ENCODE measurements at places on chromosomes 7 and 10.

DNA sequence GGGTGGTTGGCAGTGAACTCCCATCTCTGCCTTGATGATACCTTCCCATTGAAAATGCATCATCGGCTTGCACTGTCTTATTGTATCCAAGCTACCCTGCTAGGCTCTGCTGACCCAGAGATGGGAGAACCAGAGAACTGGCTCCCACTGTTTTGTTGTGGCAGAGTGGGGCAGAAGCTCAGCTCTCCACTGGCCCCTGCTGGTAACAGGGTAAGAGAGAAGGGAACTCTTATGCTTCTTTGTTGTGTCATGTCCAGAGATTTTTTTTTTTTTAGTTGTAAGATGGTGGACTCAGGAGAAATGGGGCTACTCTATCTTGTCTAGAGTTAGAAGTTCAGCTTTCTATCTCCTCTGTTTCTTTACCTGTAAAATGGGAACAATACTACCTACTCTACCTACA, 100.5 kb upstream of the SDK1 start:
- peak; percentile 40 for DNase-seq

DNA sequence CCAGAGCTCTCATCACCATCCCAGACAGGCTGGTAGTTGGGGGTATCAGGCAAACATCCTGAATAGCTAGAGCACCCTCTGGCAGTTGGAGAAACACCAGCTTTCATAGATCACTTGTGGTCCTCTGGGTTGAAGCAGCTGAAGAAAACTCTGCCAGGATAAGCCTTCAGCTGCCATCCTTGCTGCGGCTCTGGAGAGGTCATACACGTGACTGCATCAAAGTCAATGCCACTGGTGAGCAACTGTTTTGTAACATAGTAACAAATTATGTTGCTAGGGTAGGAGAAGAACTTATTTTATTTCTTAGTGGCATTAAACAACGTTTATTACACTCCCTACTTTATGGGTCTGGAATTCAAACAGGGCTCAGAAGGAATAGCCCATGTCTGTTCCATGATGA, 19.2 kb upstream of the PANK1 start:
- no peak for DNase-seq

GRCh38 chr7:114620208-114620607, 205.6 kb downstream of the FOXP2 start:
- no peak for DNase-seq

GRCh38 chr7:136874393-136875032, 6.1 kb downstream of the CHRM2 start:
- no peak for DNase-seq

- no peak for DNase-seq
Measured at GRCh38 chr10:88893611-88894010, 13.6 kb downstream of the STAMBPL1 start.

DNA sequence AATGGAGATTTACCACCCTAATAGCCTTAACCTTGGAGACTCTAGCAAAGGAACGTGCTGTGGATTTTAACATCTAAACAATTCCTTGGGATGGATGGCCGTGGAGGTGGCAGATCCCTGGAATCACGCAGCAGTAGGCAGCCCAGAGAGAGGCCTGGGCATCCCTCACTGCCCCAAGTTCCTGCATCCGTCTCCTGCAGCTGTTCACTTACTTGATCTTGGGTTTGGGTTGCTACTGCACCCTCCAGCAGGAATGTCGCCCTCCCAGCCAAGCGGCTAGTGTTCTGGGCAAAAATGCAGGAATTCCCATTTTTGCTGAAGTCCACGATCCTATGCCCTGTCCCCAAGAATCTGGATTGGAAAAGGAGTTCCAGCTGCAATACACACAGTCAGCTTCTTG, 166.7 kb upstream of the SH2B2 start:
- no peak for DNase-seq

DNA sequence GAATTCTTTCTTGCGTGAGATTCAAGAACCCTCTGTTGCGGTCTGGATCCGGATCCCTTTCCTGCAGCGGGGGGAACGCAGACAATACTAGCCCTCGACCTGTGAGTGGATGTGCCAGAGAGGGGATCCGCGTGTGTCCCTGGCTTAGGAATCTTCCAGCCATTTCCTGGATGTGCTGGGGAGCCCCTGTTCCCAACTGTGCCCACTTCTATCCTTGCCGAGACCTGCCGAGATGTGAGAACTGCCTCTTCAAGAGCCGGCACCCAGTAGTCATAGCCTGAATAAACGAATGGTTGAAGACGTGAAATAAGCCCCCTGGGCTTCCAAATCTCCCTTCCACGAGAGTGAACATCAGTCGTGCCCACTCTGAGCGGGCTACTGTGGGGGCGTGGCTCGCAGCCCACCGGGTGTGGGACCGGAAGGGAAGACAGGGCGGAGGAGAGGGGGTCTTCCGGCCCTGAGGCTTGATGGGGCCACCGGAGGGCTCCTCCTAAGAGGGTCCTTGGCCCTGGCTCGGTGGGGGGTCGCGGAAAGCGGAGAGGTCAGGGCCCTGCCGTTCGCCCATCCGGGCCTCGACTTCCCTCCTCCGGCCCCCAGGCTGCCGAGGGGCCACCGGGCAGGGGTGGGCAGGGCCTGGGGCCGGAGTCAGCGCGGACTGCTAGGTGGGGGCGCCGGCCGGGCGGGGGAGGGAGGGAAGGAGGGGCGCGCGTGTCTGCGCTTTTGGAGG, 1.3 kb upstream of the CCDC136 start:
- DNase-seq = no peak

GRCh38 chr7:31120800-31121513, 68.8 kb downstream of the ADCYAP1R1 start:
- DNase-seq = no peak

DNA sequence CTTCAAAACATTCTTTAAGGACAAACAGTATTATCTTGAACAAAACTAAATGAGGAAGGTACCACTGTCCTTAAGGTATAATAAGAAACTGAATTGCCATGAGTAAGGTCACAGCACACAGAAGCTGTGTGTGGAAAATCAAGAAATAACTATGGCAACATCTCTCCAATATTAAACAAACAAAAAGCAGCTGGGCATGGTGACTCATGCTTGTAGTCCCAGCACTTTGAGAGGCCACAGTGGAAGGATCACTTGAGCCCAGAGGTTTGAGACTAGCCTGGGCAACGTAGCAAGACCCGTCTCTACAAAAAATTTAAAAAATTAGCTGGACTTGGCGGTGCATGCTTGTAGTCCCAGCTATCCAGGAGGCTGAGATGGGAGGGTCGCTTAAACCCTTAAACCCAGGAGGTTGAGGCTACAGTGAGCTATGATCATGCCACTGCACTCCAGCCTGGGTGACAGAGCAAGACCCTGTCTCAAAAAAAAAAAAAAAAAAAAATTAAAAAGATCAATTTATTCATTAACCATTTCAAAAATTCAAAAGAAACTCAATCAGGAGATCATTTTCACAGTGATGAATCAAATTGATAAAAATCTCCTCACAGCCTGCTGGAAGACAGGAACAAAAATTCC, 195.4 kb downstream of the SKIDA1 start:
- DNase-seq = no peak

GRCh38 chr10:131553121-131553520, 241.6 kb upstream of the TCERG1L start:
- DNase-seq = no peak

DNA sequence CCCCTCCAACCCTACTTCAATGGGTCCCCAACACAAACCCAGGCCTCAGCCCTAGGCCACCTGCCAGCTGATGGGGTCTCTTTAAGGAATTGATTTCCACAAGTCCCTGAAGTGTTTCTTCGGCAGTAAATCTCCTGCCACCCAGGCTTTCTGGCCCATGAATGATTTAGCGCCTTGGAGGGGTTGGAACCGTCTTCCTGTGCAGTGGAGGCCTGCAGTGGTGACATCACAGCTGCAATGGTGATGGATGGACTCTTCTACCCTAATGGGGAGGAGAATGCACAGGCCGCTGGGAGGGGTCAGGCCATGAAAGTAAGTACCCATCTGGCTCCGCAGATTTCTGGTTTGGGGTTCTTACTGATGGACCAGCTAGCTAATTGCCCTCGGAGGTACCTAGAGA, 163.8 kb downstream of the UBE2H start:
- no peak for DNase-seq

DNA sequence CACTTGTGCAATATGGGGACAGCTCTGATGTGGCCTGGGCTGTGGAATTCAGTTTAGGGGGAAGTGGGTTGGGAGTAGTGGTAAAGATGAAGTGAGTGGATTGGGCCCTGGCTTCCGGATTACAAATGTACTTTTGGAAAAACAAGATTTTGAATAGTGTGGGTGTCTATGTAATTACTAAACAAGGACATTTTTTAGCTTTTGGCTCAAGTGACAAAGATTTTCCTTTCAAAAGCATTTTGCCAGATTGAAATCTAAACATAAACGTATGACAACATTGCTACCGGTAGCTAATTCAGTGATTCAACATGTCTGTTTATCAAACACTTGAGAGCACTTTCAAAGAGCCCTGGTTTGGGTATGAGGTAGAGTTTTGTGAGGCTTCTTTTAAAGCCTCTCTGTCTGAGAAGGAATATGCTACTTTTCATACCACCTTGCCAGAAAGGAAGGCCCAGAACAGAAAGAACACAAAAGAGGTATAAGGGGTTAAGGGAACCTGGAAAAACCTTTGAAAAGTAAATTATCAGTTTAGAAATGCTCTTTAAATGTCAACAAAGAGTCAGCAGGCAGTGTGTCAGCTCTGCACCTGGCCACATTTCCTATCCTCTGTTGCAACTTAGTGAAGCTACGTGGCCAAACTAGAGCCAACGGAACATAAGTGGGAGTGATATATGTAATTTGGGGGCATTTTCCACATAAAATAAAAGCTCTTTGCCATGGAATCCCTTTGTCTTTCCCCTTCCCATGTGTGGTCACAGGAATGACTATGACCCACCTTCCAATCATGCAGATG, 516.1 kb downstream of the NRG3 start:
- DNase-seq = no peak

GRCh38 chr7:45408409-45408737, 165.8 kb upstream of the ADCY1 start:
- DNase-seq = no peak

- DNase-seq = no peak
Measured at GRCh38 chr7:101411508-101411874, 48.8 kb downstream of the COL26A1 start.

GRCh38 chr10:62655337-62655994, 149.1 kb upstream of the ADO start:
- peak; percentile 35 for DNase-seq

- no peak for DNase-seq
Measured at GRCh38 chr10:14635043-14635710, 139.5 kb downstream of the FAM107B start.

Measured in GM12891 (cell line).